ENCODE measurements at places on chromosomes 4 and X. TPM values are rescaled to one million over a fixed set of nuclear protein-coding genes. Genes with fewer than 3 reads are reported as not detected.

- no peak for DNase-seq
Observed at GRCh38 chr4:8568068-8568668, 12.0 kb upstream of the GPR78 start.

The UGT2B15 gene
- polyA plus RNA-seq = not detected

DNA sequence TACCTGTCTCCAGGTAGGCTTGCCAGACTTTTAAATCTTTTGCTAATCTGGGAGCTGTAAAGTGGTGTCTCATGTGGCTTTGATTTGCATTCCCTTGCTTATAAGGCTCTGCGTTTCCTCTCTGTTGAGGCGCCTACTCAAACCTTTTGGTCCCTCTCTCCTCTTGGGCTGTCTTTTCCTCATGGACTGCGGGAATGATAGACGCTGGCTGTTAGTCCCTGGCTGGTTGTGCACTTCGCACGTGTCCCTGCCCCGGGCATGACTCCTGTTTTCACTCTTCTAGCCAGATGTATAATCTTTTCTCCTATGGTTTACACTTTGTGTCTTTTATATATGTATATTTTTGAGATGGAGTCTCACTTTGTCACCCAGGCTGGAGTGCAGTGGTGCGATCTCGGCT lies 39.7 kb downstream of the RGS12 start:
- DNase-seq = no peak

The C4orf50 gene
- not detected for polyA plus RNA-seq

- DNase-seq = no peak
Observed at GRCh38 chr4:155474758-155475157, 98.0 kb upstream of the MAP9 start.

- DNase-seq = no peak
Observed at GRCh38 chrX:10177601-10178000, 20.8 kb downstream of the CLCN4 start.

- no peak for DNase-seq
Observed at GRCh38 chr4:151519728-151520415, 110.9 kb downstream of the FHIP1A start.

The ARMCX1 gene
- 87.1 TPM for polyA plus RNA-seq

DNA sequence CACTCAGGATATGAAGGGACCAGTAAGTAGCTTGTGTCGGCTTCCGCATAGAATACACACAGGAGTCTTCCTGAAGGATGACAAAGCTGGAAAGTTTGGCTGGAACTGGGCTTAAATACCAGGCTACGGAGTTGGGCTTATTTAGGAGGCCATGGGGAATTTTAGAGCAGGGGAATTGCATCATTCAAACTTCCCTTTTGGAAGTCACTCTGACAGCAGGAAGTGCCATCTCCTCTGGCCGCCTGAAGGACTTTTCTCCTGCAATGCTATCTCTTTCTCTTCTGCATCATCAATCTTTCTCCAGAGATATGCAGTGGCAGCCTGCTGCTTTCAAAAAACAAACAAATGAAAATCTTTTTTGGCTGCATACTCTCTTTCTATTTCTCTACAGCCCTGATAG lies 48.4 kb upstream of the PAK3 start:
- DNase-seq = no peak

DNA sequence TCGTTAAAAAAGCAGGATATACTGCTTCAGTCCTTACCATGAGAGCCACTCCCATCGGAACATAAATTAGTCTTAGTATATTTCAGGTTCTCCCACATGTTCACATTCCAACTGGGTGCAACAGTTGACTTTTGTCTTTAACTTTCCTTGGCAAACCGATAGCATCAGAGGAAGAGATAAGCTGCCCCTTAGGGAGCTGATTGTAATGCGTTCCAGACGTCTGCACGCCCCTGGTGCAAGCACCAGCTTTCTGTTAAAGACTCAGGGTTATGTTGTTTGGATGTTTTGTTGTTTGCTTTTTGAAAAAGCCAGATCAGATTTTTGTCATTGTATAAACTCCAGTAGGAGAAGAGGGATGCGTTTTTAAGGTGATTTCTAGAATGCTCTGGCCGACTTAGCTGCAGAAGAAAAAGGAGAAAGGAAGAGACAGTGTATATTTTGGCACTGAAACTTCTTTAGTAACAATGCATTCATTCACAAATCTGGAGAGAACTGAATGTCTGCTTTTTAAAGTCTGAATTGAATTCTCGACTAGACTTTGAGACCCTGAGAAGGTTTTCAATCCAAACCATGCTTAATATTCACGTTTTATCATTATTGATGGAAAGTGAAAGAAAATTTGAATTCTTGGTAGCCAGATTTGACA lies 160.9 kb downstream of the CBR4 start:
- no peak for DNase-seq

DNA sequence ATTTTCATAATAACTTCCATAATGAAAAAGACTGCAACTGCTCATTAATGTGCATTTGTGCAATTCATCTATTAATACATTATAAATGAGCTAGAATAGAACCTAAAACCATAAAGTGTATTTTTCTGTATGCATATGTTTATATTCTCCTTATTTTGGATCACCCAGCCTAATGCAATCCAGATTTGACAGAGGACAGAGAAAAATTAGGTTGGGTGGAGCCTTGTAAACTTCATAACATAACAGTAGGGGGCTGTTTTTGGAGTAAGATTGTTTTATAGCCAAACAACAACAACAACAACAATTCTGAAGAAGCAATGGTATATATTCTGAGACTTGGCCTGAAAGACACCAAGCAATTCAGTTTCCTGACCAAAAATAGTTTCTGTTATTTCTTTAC lies 615.3 kb upstream of the SLIT2 start:
- DNase-seq = no peak

- no peak for DNase-seq
Observed at GRCh38 chr4:183437452-183437851, 7.0 kb upstream of the CDKN2AIP start.

DNA sequence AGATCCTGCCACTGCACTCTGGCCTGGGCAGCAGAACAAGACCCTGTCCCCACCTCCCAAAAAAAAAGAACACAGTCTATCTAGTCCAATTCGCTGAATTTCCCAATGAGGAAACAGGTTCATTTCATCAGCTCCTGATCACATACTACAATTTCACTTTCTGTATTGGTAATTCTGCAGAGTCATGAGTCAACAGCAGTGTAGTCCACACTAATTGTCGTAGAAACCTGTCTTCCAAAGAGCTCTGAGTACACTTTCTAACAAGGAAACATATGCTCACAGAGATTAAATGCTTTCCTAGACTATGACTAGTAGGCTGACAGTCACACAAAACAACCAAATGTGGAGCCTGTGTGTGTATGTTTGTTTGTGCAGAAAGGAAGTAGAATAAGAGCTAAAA lies 91.9 kb downstream of the GPC4 start:
- DNase-seq = no peak

GRCh38 chr4:85610450-85610849 lies 135.5 kb downstream of the ARHGAP24 start:
- DNase-seq = no peak

The EVC gene
- polyA plus RNA-seq = 17.2 TPM

- peak; percentile 80 for DNase-seq
Observed at GRCh38 chr4:48653217-48654014, 126.7 kb downstream of the FRYL start.

DNA sequence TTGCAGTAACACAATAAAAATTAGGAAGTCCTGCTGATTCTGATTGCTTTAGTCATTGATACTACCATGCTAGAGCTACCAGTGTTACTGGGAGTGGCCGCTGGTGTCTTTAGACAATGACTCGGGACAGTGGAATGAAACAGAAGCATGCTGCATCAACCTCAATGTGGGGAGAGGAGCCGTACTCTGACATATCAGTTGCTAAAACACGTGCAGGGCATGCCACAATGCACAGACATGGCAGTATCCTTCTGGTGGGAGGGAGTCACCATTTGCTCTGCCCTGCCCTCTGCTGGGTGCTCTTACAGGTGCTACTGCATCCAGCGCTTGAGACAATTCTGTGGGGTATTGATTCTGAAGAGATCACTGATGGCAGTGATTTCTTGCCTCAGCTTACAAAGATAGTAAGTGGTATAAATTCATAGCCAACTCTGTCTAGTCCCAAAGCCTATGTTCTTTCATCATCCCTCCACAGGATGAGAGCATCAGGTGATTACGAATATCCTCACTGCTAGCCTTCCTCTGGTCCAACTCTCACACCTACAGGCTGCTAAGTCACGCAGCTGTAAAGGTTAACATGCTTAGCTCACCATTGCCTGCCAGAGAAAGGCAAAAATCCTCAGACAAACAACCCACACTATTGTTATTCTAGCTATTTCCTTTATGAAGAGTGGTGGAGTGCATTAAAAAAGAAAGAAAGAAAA lies 43.7 kb downstream of the NSG1 start:
- DNase-seq = no peak

DNA sequence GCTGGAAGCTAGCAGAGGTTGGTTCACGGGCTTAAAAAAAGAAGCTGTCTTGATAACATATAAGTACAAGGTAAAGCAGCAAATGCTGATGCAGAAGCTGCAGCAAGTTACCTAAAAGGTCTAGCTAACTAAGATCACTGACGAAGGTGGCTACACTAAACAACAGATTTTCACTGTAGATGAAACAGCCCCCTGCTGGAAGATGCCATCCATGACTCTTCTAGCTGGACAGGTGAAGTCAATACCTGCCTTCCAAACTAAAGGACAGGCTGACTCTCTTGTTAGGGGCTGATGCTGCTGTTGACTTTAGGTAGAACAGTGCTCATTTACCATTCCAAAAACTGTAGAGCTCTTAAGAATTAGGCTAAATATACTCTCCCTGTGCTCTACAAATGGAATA lies 99.5 kb downstream of the FBXW7 start:
- DNase-seq = no peak

- no peak for DNase-seq
Observed at GRCh38 chr4:27861381-27861787, 1000.7 kb downstream of the STIM2 start.

GRCh38 chr4:180566492-180566891 lies 1676.7 kb upstream of the TENM3 start:
- no peak for DNase-seq

The HTN1 gene
- polyA plus RNA-seq = 0.05 TPM

DNA sequence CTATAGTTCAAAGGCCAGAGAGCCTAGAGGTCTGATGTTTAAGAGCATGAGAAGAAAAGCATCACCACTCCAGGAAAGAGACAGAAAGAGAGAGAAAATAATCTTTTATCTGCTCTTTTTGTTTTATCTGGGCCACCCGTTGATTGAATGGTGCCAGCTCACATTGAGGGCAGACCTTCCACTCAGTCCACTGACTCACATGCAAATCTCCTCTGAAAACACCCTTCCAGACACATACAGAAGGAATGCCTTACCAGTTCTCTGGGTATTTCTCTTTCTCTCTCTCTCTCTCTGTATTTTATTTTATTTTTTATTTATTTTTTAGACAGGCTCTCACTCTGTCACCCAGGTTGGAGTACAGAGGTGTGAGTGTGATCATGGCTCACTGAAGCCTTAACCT lies 252.5 kb downstream of the DTHD1 start:
- DNase-seq = no peak

- DNase-seq = no peak
Observed at GRCh38 chr4:56665781-56666180, 15.3 kb downstream of the HOPX start.

DNA sequence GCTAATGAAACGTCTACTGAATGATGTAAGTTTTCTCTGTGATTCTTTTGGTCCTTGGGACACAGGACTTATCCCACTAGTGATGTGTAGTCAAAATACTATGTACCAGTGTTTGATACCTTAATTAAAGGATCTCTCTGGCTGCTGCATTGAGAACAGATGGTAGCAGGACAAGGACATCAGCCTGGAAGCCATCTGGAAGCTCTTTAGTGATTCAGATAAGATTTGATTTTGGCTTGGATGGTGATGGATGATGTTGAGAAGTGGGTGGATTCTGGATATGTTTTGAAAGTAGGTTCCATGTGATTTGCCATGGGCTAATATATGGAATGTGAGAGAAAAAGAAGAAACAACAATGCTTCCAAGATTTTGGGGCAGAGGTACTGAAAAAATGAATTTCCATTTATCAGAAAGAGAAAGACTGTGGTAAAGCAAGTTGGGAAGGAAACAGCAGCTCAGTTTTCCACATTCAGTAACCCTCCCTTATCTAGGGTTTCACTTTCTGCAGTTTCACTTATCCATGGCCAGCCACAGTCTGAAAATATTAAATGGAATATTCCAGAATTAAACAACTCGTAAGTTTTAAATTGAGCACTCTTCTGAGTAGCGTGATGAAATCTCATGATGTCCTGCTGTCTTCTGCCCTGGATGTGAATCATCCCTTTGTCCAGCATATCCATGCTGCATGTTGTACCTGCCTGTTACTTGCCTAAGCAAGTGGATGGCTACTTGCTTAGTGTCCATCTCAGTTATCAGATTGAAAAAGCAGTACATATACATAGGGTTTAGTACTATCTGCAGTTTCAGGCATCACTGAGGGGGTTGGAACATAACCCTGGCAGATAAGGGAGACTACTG lies 15.6 kb downstream of the CD38 start:
- no peak for DNase-seq

DNA sequence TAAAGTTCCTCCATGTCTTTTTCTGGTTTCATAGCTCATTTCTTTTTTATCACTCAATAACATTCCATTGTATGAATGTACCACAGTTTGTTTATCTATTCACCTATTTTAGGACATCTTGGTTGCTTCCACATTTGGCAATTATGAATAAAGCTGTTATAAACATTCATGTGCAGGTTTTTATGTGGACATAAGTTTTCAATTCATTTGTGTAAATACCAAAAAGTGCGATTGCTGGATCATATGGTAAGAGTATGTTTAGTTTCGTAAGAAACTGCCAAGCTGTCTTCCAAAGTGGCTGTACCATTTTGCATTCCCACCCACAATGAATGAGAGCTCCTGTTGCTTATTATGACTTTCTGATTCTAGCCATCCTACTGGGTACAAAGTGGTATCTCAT lies 36.3 kb upstream of the ZFX start:
- no peak for DNase-seq

DNA sequence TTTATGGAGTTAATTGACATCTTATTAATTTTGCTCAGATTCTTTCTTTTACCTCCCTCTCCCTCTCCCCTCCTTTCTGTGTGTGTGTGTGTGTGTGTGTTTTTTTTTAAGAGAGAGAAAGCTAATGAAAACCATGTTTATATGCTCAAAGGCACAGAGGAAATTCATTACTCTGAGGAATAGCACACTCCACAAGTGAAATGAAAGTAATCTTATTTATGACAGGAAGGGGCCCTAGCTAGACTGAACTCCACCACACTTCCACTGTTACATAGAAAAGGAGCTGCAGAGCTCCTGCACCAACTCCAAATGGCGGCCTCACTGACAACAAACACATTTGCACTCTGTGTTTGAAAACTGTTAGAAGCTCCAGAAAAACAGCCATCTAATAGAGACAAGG lies 150.6 kb downstream of the RASL11B start:
- DNase-seq = peak; percentile 31

GRCh38 chr4:150579551-150580234 lies 2.3 kb upstream of the MAB21L2 start:
- DNase-seq = peak; percentile 46

The GPC4 gene
- 98.8 TPM for polyA plus RNA-seq

GRCh38 chr4:7029921-7030320 lies 13.3 kb upstream of the TADA2B start:
- no peak for DNase-seq

- no peak for DNase-seq
Observed at GRCh38 chr4:187608001-187608421, 387.6 kb upstream of the ZFP42 start.
